Fibroblast of upper back skin (primary cell): ENCODE measurements at places on chromosomes 7 and 10.

DNA sequence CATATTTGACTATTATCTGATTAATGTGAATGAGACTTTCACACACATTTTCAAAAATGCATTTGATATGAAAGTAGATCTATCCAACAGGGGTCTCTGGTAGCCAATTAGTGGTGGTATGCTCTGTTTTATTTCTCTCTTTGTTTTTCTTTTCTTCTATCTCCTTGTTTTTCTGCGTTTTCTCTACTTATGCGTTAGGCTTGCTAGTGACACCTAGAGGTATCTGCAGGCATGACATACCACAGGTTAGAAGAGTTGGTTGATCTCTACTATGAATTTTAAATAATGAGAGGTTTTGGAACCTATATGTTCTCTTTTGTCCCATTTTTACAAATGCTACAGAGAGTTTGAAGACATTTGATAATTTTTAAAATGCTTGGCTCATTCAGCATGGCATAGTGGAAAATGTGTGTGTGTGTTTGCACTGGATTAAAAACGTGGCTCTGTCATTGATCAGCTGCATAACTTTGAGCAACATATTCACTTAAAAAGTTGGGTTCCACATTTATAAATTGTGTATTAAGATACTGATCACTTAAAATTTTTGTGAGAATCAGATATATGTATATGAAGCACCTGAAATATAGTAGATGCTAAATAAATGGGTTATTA, 28.1 kb upstream of the PLXDC2 start:
- DNase-seq, result peak; percentile 49

- peak; percentile 75 for DNase-seq
Measured at GRCh38 chr10:77004917-77005564, 632.6 kb downstream of the KCNMA1 start.

DNA sequence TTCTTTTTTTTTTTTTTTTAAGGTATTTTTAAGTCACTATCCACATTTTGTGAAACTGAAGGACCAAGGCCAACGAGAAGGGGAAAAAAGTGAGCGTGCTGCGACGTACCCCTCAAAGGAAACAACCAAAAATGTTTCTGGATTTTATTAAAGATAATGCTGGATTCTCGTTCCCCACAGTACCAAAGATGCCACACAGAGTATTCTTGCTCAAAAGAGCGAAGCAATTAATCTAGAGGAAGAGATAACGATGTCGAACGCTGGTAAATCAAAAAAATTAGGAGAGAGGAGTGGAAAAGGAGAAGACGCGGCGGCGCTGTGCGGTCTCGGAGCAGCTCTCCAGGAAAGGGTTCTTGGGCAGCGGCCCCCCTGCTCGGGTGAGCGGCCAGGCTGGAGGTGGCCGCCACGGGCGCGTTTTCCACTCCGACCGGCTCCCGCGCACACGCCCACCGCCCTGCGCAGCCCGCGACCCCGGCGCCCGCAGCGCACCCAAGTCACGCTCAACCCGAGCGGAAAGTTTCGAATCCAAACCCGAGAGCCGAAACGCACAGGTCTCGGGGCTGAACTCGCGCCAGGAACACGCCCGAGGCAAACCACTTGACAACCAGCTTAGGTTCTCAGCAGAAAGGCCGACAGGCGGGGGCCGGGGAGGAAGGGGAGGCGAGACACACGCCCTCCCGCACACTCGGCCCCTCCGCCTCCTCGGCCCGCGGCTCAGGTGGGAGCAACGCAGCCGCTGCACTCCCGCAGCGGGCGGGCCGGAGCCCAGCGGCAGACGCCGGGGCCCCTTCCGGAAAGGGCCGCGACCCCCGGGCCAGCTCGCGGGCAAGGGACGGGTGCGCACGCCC, 989 bp downstream of the SRPK2 start:
- DNase-seq, result peak; percentile 30

DNA sequence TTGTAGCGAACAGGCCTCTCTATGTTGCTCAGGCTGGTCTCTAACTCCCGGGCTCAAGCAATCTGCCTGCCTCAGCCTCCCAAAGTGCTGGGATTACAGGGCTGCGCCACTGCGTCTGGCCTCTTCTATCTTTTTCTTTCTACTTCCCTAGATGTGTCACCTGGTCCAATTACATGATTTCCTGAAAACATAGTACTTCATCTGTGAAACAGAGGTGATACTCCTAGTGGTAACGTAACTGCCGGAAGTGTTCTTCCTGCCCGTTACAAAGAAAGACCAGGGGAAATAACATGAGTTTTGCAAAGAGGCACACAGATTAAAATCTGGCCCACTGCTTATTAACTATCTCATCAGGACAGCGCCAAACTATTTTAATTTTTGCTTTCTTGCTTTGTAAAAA, 18.4 kb upstream of the HGF start:
- DNase-seq, result no peak

DNA sequence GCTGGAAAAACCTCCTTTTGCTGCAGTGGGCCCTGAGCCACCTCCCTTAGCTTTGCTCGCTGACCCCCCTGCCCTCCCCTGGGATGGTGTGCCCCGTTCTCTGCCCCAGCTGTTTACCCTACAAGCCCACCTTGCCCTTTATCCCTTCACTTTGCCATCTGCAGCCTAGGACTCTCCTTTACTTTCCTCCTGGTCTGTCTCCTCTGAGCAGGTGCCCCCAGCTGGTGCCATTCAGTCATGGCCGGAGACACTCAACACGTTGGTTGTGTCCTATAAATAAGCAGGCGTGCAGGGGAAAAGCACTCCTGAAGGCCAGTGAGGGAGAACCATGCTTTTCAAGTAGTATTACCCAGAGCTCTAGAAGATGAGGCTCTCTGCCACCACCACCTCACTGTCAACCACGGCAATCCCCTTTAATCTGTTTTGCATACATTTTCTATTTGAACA, 6.1 kb downstream of the RASSF4 start:
- DNase-seq, result no peak

DNA sequence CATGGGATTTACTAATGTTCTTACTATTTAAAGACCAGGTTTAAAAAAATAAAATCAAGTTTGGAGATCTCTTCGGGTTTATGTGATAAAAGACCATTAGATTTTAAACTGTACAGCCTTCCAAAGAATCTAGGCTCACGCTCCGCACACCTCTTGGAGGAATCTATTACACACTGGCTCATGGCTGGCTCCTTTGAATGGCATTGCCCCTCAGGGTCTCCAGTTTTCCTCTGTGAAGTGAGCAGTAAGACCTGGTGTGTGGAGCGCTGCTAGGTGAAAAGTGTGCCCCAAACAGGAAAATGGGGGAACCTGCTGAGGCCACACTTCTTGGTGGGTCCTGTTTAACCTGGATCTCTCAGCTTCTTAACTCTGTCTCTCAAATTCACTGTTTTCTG, 142.3 kb downstream of the KAT6B start:
- DNase-seq, result no peak

DNA sequence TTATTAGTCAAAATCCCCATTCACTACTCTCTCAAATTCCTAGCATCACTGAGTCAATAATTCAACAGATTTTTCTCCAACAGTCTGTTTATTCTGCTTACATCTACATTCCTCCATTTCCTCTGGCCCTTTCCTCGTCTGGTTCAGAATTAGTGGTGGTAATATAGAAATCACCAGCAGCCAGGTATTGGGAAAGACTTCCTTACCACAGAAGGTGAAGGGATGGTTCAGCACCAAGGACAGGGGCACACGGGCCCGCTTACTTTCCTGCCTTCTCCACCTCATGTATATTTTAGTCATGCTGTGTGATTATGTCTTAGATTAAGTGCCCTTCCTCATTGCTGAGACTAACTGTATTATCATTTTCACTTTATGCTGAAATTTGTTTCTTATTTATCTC, 70.4 kb upstream of the APBB1IP start:
- DNase-seq, result peak; percentile 15

- DNase-seq, result peak; percentile 47
Measured at GRCh38 chr10:29603223-29603896, 31.4 kb downstream of the SVIL start.

DNA sequence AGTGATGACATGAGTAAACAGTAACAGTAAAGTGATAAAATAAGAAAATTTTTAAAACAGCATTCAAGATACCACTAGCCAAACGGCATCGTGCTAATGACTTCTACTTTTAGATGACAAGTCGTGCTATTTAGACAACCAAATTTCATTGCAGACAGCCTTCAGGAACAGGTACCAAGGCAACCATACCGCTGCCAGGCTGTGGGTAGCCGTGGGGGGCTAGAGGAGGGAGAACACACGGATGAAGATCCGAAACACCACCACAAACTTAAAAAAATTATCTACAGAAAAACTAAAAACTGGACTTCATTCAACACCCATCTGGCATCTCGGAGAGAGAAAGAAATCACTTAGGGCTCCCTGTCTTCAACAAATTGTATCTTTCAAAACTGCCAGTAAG, 89.6 kb downstream of the RSU1 start:
- DNase-seq, result no peak

DNA sequence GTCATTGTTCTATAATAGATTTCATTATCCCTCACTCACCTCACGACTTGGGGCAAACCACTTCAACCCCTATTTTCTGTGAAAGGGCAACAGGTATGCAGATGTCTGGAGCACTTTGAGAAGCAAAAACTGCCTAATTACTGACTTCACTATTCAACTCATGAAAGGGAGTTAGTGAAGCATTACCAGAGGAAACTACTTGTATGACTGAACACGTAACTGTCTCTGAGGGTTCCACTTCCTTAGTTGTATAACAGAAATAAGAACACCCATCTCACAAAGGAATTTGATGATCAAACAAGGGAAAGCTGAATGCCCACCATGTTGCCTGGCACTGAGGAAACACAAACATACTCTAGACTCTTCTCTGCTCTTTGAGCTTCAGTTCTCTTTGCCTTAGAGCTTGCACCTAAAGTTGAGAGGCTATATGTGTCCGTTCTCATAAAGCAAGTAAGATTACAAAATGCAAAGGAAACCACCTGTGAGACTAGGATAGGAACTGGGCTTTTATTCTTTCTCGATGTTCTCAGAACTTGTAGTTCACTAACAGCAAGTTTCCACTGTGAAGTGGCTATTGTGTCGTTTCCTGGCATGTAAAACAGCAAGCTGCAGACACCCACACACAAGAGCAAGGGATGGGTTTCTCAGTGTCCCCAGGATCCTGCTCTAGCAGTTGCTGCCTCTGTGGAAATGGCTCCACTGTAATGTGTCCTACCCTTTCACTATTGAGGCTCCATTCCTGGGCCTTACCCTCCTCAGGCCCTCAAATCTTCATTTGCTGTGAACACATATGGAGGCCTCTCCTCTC, 2.6 kb downstream of the TMEM243 start:
- DNase-seq, result no peak

GRCh38 chr7:101865031-101865430, 47.6 kb downstream of the CUX1 start:
- DNase-seq, result no peak

DNA sequence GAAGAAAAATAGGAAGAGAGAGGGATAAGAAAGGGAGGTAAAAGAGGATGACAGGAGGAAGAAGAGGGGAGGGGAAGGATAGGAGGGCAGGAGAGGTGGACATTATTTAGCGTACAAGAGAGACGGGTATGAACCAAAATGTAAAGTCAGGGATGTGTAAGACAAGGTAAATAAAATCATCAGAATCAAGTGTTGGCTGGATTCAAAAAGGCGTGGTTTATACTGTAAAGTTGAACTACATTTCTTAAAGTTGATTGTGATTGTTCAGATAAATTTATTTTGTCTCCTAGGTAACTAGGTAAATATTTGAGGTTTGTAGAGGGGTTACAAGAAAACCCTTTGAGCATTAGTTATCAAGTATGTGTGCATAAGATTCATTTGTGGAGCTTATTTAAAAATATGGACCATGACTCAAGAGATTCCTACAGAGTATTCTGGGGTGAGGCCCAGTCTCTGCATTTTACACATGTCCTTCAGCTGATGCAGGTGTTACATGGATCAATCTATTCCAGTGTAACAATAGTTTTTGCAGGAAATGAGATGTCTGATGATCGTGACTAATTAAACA, 512.1 kb upstream of the MBL2 start:
- DNase-seq, result no peak

DNA sequence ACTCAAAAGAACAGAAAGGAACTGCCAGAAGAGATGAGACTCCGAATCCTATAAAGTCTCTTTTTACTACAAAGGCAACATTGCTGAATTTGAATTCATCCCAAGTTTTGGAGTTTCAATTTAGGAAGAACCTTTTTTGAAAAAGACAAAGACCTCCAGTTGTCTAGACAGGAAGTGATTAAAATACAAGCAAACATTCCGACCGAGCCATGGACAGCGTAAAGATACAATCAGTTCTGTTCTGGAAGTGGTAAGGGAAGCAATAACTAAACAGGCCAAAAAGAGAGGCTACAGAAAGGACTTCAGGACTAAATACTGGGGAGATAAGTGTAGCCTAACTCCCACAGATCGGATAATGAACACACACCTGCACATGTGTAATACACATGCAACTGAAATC, 101.0 kb downstream of the SMURF1 start:
- peak; percentile 40 for DNase-seq

DNA sequence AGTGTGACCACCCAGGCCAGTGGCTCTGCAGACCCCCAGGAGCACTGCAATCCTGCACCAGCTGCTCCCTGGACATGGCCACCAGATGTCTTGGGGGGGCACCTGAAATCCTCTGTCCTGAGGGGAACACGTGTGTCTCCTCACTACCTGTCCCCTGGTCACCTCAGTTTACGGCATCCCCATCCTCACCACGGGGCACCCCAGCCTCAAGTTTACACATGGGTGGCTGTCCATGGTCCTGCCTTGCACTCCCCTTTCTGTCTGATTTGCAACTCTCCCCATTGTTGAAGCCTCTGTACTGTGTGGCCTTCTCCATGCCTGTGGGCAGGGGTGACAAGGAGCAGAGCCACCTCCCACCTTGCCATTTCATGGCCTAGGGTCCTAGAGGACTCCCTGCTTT, 67.2 kb downstream of the RAMP3 start:
- no peak for DNase-seq

DNA sequence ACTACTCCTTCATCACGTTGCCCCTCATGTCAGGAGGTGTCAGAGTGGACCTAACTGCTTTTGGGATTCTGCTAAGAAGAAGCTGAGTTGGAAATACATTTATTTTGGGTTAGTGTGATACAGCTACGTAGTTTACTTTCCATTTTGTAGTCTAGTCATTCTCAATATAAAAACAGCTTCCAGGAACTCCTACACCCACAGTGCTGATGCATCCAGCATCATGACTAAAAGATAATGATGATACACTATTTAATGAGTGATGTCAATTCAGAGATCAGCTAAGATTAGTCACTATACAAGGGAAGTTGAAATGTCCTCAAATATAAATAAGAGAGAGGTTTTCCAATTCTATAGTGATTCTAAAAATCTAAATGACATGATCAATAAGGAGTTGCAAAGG, 264.2 kb upstream of the SLC26A5 start:
- no peak for DNase-seq

DNA sequence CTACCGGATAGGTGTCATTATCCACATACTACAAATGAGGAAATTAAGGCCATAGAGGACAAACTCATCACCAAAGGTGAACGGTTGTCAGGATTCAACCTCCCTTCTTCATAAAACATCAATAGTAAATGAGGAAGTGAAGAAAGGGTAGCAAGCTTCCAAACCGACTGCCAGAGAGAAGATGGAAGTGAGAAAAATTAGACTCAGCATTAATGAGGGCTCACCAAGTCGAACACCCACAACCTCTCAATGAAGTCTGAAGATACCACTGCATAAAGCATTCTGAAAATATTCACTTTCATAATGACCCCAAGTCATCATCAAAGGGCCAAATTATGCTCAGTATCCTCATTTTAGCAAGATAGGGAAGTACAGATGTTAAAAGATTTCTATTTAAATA, 29.6 kb downstream of the ABCB4 start:
- DNase-seq, result no peak
